Right atrium auricular region (tissue), 2 donors: ENCODE measurements at places on chromosomes 2 and 18. TPM values are rescaled to one million over a fixed set of nuclear protein-coding genes. Genes with fewer than 3 reads are reported as not detected.

DNA sequence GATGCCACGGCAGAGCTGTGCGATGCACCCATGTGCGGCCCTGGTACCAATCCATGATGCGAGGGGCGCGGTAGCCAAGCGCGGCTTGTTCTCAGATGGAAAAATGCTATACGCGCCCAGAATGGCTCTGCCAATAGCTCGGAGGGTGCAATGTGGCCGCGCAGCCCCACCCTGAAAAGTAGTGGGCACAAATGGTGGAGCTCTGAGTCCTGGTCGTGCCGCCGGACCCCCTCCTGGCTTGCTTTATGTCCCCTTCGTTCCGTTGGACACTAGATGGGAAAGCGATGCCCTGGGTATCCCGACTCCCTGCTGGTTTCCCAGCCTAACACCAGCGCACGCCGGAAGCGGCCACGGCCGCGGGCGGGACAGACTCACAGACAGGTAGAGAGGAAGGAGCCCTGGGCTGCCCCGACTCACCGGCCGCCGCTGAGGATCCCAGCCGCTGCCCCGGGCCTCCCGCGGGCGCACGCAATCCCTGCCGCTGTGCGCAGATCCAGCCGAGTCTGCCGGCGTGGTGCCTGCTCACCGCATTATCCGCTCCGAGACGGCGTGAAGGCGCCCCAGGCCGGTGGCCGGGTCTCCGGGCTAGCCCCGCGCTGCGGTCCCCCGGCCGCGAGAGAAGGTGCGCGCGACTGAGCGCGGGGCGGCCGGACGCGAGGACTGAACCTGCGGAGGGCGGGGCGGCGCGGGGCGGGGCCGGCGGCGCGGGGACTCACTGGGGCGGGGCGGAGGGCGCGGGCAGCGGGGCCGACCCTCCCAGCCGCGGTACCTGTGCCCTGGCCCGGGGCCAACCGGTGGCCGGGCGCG lies at the start of gene CDC42EP3:
Gene CDC42EP3 (minus strand): TSS at position 634 of the 807 bp plus-strand sequence. CDS start 25,055 bp downstream, outside the sequence.
- DNase-seq = no peak

- no peak for DNase-seq
These were observed 2.8 kb downstream of the GATA6 start for GRCh38 chr18:22172120-22172582.

DNA sequence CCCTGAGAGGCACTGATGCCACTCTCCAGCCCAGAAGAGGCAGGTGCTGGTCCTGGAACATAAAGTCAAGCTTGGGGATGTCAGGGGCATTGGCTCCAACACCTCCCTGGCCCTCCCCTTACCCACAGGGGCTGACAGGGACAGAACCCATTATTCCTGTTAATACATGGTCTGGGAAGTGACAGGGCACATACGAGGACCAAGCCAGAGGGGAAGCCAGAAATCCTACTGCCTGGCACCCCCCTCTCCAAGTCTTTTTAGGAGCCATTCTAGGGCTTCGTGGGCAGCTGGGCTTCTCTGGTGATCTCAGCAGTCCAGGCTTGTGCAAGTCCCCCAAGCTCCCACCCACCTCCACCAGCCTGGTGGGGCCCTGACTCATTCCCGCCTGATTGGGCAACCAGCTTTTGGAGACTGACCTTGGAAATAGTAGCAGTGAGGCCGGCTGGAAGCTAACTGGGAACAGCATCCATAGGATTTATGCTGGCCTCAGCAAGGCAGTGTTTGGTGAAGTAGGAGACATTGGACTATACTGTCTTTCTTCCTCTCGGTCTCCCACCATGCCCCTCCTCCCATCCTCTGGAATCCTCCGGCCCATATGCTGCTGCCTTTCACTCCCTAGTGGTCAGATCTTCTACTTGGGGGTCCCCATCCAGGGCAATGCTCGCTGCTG lies 86.4 kb upstream of the HK2 start:
- no peak for DNase-seq

- DNase-seq = no peak
These were observed 122.6 kb downstream of the LRP1B start for GRCh38 chr2:142008135-142008744.

DNA sequence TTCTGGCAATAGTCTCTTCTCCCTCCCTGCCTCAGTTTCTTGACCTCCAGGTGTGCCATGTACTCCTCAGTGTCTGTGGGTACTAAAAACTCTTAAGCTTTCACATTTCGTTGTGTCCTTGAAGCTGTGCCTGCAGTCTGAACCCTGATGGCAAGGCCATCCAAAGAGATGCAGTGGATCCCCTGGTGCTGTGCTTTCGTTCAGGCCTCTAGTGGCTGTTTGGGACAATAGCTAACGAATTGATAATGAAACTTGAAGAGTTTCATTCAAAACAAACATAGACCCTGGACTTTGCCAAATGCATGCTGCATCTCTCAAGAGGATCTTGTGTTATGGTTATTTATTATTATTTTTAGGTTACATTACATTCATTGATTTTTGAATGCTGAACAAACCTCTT lies 523.1 kb upstream of the FSIP2 start:
- DNase-seq = no peak

- no peak for DNase-seq
These were observed 490.6 kb downstream of the THSD7B start for GRCh38 chr2:137255990-137256389.

GRCh38 chr2:180203972-180204371 lies 196.9 kb upstream of the CWC22 start:
- DNase-seq = peak; percentile 80

- no peak for DNase-seq
These were observed 4.5 kb downstream of the BOK start for GRCh38 chr2:241563031-241563507.

- no peak for DNase-seq
These were observed 9.4 kb upstream of the GPR17 start for GRCh38 chr2:127636248-127637235.

DNA sequence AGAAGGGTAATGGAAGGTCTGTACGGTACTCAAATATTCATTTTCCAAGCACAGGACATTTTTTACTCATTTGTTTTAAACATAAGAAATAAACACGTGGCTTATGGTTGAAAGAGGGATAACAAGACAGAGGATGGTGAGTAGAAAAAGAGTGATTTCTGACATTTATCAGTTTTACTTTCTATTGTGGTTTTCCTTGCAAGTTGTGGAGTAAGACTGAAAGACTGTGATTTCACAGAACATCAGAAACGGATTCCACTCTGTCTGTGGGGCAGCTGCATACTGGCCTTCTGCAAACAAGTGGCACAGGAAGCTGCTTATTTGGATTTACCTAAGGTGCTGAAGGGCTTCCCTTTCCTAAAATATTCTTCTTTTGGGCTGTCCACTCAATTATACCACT lies 122.2 kb upstream of the ITGB6 start:
- DNase-seq = no peak

DNA sequence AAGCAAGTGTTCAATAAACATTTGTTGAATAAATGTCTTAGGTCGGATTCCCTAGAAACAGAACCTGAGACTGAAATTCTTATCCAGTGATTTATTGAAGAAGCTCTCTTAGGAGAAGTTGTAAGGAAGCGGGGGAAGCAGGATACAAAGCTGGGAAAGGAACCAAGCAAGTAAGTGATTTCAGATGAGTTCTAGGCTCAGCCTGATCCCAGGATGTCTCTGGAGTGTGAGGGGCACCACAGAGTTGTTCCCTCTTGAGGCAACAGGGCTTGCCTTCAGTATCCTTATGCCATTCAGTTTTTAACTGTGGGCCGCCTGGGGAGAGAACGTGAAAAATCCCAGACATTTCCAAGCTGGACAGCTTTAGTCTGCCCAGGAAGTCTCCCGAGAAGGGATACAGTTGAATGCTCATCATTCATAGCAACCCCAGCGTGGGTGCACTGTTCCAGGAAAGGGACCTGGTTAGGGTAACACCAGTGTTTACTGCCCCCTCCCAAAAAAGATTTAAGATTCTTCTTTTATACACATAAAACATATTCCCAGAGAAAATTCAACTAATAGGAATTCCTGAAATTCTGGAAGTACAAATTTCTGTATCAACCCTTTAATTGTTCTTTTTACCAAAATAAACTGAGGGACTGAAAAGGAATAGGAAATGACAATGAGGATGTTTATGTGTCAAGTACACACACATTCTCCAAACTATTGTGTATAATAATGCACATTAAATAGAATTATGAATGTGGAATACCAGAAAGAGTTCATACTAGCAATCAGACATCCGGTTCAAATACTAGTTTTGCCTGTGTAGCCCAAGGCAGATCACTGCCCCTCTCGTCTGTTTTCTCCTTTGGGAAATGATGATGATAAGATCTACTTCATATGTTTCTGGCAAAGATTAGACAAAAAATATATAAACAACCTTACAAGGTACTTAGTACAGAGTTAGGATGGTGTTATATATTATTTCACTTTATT lies 592.1 kb upstream of the CDH2 start:
- DNase-seq = no peak

- no peak for DNase-seq
These were observed 793 bp downstream of the CNRIP1 start for GRCh38 chr2:68318914-68319397.

DNA sequence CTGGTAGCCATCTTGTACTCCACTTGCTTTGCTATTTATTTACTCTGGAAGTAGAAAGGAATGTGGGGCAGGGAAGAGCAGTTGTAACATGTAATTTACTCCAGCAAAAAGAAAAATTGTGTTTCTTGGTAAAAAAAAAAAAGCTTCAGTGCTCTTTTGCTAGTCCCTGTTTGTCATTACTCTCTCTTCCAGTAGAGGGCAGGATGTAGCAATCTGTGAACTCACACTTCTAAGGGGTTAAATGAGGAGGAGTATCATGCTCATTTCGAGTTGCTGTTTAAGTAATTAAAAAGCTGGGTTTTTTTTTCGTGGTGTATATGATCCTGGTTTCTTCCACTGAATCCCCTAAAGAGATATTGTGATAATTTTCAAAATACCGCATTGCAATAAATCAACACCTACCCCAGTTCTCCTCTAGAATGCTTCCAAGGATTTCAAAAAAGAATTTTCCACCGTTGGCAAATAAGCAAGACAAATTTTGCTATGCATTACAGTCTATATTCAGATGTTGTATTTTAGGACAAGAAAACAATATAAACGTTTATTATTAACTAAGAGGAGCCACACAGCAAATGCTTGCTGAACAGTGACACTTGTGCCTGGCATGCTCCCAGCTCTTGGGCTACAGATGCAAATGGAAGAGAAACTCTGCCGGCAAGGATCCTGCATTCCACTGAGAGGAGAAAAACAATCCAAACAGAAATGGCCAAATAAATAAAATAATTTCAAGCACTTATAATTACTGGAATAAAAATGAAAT lies 261.6 kb downstream of the ASXL3 start:
- no peak for DNase-seq

DNA sequence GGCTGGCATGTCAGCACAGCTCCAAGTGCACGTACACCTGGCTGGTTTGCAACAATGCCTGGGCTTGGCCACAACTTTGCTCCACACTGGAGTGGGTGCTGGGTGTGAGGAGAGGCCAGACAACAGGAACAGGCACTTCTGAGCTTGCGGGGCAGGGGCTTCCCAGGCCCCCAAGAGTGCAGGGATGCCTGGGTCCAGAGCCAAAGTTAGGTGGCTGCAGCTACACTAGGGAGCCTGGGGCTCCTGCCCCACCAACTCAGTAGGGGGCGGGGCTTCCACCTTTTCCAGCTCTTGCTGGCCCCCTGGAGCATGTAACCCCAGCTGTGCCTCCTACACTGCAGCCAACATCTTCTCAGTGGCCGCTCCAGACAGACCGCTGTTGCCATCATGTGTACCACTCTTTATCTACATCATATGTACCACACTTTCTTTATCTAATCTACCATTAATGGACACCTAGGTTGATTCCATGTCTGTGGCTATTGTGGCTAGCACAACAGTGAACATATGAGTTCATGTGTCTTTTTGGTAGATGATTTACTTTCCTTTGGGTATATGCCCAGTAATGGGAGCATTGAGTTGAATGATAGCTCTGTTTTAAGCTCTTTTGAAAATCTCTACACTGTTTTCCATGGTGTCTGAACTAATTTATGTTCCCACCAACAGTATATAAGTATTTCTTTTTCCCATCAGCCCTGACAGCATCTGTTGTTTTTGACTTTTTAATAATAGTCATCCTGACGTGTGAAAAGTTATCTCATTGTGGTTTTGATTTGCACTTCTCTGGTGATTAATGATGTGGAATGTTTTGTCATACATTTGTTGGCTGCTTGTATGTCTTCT lies 87.9 kb downstream of the ZNF804A start:
- DNase-seq = no peak

DNA sequence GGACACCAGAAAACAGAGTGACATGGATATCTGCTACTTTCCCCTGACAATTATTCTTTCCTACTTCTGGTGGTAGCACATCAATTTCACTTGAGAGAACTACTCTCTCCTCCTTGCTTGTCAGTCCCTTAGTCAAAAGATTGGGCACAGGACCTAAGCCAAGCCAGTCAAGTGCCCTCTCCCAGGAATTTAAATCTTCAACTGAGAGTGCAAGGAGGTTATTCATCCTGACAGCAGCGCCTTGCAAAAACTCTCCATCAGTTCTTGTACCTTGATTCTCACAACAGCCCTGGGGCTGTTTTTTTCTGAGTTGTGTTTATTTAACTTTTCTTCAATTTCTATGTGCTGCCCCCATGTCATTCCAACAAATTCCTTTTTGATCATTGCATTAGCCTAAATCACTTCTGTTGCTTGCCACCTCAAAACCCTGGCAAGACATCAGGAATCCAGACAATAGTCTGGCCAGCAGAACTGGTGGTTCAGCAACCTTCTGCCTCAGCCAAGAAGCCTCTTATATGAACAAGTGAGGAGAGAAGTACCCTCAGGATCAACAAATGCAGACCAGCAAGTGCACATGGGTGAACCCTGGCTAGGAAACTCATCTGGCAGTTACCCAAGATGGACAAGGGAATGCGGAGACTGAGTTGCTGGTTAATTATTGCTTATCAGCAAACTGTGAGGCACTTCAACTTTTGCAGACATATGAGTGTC lies 19.4 kb downstream of the COL4A3 start:
- DNase-seq = no peak

GRCh38 chr2:151711025-151711424 lies 23.3 kb downstream of the NEB start:
- no peak for DNase-seq

- DNase-seq = no peak
These were observed 96.0 kb downstream of the RHOB start for GRCh38 chr2:20542746-20543468.

DNA sequence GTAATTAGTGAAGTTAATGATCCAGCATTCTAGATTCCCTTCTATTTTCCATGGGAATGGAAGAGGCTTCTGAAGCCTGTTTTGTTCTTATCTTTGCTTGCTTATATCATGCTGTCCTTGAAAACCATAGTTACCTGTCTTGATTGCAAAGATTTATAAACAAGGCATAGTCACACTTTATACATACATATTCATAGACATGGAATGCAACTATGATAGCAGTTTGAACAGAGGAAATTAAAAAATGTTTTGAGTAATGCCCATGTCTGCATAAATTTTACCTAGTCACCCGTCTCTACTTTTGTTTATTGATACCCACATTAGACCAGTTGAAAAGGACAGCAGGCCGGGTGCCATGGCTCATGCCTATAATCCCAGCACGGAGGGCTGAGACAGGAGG lies 289.0 kb downstream of the PTPRM start:
- no peak for DNase-seq

HOXD10 gene
- not detected for total RNA-seq

KCNG2 gene
- not detected for total RNA-seq

IL1F10 gene
- not detected for total RNA-seq

SERTAD2 gene
- 22.2 TPM for total RNA-seq
